NCI-H1694 treated with DMSO at 0.1 percent for 48 hours (cell line): ENCODE measurements at places on chromosomes 3 and 15.

GRCh38 chr3:186075489-186075888 is 33.4 kb downstream of the ETV5 start:
- no peak for DNase-seq

- no peak for DNase-seq
Measured at GRCh38 chr3:70383360-70383831, 71.0 kb upstream of the MDFIC2 start.

GRCh38 chr3:55708921-55709320 is 221.8 kb upstream of the WNT5A start:
- DNase-seq, result no peak

DNA sequence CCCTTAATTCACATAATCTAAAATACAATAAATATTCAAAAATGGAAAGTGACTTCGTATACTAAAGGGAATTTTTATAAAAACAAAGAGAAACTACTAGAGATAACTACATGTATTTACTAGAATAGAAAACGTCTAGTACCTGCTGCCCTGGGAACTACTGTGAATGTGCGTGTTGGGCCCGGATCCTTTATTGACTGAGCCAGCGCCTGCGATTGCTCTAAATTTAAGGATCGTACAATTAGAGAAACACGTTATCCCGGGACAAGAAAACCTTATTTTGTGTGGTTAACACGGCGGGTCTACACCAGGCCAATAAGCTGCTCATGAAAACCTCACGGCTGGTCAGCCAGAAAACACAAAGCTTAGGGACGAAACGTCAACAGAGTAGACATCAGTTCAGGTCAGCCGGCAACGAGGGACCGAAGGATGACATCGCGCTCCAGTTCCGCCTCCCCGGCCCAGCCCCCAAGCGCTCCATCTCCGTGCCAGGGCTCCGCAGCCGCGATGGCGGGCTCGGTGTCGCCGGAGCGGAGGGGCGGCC is 555 bp downstream of the TM2D3 start:
- DNase-seq, result no peak

GRCh38 chr3:24680214-24680967 is 185.7 kb upstream of the THRB start:
- peak; percentile 15 for DNase-seq

GRCh38 chr15:48869966-48870365 is 8.0 kb upstream of the EID1 start:
- DNase-seq, result no peak

DNA sequence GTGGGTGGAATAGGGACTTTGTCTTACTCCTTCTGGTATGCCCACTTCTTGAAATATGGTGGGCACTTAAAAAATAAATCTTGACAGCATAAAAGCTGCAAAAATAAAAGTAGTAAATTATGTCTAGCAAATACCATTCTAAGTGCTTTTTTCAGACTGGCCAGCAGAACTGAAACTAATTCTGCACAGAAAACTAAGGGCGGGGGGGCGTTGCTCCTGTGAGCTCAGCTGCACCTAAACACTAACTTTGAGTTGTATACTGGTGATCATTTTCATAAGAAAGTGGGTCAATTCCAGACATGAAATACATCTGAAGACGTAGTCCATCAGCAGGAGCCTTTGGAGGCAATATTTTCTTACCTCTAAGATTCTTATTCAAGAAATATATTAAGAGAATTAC is 114.8 kb downstream of the WDR76 start:
- DNase-seq, result no peak

GRCh38 chr3:186783731-186784515 is 546 bp downstream of the EIF4A2 start:
- DNase-seq, result no peak

DNA sequence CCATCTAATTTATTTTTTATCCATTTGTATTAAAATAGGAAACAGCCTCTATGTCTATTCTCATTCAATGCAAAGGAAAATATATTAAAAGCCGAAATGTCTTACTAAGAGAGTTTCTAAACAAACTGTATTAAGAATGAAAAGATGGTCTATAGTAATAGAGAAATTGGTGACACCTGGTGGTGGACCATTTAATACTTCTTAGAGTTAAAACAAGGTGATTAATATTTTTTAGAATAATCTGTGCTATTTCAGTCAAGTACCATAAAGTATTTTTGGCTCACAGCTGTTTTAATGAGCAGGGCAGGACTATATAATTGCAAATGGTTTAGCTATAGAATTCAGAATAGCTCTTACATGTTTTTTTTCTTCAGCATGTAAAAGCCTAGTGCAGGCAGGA is 55.7 kb downstream of the SYNPR start:
- peak; percentile 9 for DNase-seq

- no peak for DNase-seq
Measured at GRCh38 chr15:67832031-67832551, 6.8 kb downstream of the SKOR1 start.

- DNase-seq, result no peak
Measured at GRCh38 chr15:64127521-64128270, 23.8 kb upstream of the SNX22 start.

DNA sequence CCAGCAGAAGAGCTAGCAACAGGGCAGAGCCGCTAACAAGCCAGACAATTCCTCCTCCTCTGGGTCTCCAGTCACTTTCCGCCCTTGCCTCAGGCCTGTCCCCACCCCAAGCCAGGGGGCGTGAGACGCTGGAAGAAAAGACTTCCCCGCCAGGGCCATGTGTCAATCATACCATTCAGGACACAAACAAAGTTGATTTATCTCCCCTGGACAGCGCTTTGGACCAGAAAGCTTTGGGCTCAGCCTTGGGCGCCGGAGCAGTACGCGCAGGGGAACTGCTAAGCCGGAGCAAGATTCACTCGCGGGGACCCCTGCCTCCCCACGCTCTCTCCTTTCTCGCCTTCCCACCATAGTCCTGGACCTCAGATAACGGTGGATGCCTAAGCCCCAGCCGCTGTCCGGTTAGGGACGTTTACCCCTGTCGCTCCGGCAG is 479 bp downstream of the LRRC2 start:
- DNase-seq, result no peak

GRCh38 chr15:51060030-51060673 is 34.6 kb downstream of the TNFAIP8L3 start:
- DNase-seq, result no peak

GRCh38 chr3:87126321-87126720 is 100.8 kb upstream of the CHMP2B start:
- DNase-seq, result no peak

DNA sequence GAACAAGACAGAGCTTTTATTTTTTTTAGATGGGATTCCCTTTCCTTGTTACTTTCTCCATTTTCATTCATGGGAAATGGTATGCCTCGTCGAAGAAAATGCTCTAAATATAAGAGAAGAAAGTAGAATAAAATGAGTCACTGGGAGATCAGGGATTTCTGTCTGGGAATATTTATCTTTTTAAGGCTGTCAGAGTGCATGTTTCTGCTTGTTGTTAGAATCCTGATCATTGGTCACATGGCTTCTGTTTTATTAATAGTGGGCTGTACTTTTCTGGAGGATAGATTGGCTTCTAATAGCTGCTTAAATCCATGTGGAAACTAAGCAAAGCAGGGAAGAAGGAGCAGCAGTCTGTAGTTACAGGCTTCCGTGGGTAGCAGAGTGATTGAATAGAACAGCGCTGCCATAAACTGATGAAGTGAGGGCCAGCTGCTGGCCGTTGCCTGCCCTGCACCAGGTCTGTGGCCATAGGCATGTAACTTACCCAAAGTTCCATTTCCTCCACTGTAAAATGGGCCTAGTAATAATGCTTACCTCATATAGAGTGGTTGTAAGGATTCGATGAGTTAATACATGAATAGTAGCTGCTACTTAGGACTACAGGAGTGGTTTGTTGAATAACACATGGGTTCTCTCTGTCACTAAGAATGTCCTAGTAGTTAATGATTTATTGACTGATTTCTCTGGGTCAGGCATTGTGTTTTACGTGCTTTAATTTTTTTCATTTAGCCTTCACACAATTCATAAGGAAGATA is 289.9 kb downstream of the SATB1 start:
- no peak for DNase-seq

DNA sequence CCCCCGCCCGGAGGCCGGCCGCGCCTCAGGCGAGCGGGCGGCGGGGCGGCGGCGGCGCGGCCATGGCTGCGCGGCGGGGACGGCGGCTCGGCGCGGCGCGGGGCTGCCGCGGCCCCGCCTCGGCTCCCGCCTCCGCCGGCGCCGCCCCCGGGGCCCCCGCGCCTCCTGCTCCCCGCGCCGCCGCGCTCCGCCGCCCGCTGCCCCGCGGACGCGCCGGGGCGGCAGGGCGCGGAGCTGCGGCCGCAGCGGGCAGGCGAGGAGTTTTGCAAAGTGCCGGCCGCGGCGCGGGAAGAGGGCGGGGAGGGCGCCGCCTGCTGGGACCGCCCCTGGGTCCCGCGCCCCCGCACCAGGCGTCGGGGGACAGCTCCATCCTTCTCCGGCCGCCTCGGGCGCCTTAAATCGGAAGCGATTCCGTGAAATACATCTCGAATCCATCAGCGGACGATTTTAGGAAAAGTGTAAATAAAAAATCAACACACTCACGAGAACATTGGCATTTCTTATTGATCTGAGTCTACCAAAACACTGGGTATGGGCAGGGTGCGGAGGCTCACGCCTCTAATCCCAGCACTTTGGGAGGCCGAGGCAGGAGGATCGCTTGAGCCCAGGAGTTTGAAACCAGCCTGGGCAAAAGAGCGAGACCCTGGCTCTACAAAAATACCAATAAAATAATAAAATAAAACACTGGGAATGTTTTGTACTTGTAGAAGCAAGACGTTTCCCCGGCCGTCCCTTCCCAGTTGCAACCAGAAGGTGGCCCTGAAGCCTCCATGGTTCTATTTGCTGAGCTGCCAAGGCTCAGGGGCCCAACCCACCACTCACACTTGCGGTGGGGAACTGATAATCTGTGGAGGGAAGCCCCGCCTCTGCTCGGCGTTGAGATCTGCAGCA is 136.9 kb downstream of the NUP210 start:
- DNase-seq, result no peak

DNA sequence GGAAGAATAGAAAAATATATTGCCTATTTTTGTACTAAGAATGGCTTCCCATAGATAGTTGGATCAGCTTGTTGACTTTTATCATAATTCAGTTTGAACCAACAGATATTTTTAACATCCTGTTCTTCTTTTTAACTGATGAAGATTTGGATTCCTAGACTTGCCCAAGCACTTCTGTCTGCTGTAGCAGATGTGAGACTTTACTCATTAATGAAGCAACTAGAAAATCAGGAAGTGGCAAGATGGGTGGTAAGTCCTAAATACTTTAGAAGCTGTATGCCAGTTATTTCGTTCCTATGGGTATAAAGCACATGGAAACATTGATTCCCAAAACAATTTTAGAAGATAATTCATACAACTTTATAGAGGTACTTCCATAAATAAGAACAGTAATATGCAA is 8.4 kb downstream of the PIGB start:
- DNase-seq, result no peak

DNA sequence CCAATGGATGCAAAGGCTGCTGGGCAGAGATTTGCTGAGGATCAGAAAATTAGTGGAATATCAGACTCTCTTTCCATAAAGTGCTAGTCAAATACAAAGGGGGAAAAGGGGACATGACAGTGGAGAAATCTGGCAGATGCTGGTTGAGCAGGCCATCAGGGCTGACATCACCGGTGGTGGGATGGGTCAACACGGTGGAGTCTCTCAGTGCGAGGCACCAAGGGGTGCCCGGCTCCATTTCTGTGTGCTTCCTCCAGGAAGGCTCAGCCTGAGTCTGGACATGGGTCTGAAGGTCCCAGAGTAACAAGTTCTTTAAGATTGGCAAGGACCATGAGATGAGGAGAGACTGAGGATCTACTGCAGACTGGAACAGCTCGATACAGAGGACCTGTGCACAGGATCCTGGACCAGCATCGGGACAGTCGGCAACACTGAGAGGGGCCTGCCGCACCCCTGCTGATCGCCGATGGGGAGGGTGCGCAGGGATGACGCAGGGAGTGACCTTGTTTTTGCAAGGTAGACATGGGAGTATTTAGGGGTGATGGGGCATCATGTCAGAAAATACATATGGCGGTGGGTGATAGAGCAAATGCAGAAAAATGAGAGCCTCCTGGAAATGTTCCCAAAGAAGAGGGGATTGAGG is 92.7 kb downstream of the SEC22A start:
- DNase-seq, result no peak

GRCh38 chr3:197076415-197076814 is 46.8 kb upstream of the MELTF start:
- no peak for DNase-seq

GRCh38 chr3:13547591-13548371 is 1.1 kb upstream of the FBLN2 start:
- DNase-seq, result no peak

- no peak for DNase-seq
Measured at GRCh38 chr3:165502707-165503106, 306.5 kb upstream of the SLITRK3 start.

GRCh38 chr3:55297245-55297644 is 189.9 kb downstream of the WNT5A start:
- no peak for DNase-seq

- DNase-seq, result peak; percentile 63
Measured at GRCh38 chr3:137259701-137260100, 301.9 kb downstream of the IL20RB start.

- DNase-seq, result no peak
Measured at GRCh38 chr15:75061272-75061671, 37.9 kb downstream of the PPCDC start.

- DNase-seq, result no peak
Measured at GRCh38 chr3:16337856-16338540, 73.0 kb downstream of the OXNAD1 start.

- DNase-seq, result no peak
Measured at GRCh38 chr3:179324270-179324754, 1.5 kb downstream of the ZNF639 start.

DNA sequence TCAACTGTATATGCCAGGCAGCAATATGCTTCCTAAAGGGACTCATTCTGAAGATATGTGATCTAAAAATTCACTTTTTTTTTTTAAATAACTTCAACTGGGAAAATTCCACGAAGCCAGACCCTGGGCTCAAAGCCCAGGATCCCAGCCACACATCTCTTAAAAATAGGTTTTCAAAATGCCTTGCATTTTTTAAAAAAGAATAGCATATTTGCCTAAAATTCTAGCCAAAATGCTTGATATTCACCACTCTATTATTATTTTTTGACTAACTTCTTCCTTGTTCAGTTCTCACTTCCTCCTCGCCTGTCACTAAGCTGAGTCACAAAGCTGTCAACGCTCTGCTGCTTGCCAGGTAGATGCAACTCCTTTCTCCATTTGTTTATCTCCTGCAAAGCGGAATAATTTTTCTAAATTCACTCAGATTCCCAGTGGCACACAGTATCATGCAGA is 28.0 kb upstream of the VGLL4 start:
- DNase-seq, result no peak
